ENCODE measurements at places on chromosomes 6 and 20.
A peak's percentile ranks its signal among the peaks of the same experiment; 100 is the strongest.

GRCh38 chr6:149852881-149853280, 11.3 kb downstream of the LRP11 start:
- DNase-seq = no peak

DNA sequence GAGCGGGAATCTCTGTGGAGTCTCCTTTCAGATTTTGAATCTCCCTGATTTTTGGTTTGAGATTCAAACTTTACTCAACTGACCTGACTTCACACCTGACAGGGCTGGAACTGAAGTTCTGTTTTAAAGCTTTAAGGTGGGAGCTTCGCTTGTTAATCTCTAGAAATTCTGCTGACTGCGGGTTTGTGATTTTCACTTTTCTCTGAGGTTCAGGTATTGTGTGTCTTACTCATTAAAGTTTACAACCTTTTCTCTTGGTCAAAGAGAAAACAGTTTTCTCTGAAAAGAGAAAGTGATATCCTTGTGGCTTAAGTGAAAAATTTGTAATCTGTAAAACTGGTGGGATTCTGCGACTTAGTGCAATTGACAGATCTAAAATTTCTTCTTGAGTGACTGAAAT, 20.7 kb upstream of the IGF2R start:
- DNase-seq = no peak

DNA sequence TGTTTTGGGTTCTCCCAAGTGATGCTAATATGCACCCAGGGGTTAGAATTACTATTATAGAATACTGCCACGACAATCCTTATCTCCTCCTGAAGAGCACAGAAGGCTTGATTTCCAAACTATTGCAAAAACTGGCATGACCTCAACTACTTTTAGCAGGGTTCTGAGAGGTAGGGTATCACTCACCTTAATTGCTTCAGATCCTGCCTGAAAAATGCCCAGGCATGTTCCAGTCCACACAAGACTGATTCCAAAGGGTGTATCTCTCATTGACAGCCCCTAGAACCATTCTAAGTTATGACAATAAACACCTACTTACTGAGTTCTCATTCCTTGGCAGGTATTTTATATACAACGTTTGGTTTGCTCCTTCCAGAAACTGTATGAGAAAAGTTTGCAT, 5.0 kb upstream of the DSE start:
- DNase-seq = no peak

DNA sequence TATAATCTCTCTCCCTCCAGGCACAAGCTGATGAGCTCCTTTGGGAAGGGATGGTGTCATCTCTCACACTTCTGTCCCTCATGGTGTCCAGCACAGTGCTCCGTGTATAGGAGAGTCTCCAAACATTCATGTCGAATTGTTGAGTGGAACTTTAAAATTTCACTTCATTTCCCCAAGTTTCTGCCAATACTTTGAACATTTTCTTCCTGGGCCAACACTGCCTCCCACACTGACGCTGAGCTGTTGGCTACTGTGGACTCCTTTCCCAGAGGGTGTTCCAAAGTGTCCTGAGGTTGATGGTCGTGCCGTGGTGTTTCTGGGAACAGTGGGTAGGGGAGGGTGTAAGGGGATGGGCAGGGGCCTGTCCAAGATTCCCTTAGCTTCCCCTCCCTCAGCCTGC, 122.7 kb downstream of the TIAM2 start:
- no peak for DNase-seq

GRCh38 chr6:62523630-62524029, 237.6 kb upstream of the KHDRBS2 start:
- no peak for DNase-seq

DNA sequence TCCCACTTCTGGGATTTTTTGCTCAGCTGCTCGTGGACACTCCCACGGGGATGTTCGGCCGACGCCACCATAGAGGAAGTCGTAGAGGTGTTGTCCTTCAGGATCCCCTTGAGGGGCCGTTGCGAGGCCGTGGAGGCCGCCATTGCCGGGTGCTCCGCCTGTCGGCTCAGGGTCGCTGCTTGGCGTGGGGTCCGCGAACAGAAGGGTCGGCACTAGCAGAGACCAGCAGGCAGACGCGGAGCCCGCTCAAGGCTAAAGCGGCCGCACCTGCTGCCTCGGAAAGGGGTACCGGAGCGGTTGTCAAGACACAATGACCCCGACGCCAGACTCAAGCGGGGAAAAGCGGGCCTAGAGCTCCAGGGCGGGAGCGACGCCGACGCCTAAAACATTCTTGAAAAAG, 25.7 kb downstream of the PSMB9 start:
- no peak for DNase-seq

DNA sequence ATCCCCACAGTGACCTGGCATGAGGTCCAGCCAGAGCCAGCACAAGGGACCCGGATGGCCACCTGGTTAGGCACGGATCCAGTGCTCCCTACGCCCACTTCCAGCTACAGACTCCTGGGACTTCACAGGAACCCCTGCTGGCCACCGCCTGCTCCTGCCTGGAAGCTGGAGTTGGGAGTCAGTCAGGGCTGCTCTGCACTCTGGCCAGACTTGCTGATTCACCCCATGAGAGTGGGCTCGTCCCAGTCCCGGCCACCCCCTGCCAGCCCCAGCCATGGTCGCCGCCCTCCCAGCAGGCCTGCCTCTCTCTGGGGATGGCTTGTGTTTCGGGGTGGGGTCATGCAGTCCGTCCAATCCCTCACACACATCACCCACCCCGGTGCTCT, 125.8 kb downstream of the DLL1 start:
- DNase-seq = no peak

- DNase-seq = no peak
Observed at GRCh38 chr20:4076033-4076432, 60.7 kb upstream of the RNF24 start.

- DNase-seq = peak; percentile 84
Observed at GRCh38 chr6:106519460-106520394, 109.6 kb downstream of the RTN4IP1 start.

DNA sequence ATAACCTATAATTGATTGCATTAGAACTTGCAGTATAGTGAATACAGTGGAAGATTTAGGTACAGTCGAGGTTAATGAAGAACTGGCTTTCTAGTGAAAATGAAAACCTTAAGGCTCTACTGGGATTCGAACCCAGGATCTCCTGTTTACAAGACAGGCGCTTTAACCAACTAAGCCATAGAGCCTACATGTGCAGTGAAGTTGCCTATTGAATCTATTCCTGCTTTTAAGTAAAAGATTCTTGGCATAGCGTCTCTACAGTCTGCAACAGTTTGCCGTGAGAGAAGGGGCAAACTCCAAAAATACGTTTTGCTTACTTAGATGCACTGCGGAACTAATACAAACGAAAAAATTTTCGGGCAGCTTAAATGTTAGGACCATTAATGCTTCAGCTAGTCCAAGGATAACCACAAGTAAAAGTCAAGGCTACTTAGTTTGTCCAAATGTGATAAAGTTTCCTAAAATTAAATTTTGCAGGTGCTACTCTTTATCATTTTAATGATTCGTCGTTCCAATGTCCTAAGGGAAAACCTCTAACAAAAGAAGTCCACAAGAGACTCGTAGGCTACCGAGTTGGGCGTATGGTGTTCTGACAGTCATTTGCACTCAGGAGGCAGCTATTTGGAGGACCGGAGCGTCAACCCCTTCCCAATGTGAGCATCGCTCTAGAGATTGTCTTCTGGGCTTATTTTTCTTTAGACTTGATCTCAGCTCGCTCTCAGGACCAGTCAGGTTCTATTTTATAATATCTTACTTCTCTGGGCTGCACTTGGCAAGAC, 31.3 kb upstream of the ZSCAN23 start:
- peak; percentile 90 for DNase-seq

GRCh38 chr6:11758878-11759277, 19.7 kb downstream of the ADTRP start:
- no peak for DNase-seq

- DNase-seq = no peak
Observed at GRCh38 chr6:147262946-147263345, 58.7 kb downstream of the STXBP5 start.

DNA sequence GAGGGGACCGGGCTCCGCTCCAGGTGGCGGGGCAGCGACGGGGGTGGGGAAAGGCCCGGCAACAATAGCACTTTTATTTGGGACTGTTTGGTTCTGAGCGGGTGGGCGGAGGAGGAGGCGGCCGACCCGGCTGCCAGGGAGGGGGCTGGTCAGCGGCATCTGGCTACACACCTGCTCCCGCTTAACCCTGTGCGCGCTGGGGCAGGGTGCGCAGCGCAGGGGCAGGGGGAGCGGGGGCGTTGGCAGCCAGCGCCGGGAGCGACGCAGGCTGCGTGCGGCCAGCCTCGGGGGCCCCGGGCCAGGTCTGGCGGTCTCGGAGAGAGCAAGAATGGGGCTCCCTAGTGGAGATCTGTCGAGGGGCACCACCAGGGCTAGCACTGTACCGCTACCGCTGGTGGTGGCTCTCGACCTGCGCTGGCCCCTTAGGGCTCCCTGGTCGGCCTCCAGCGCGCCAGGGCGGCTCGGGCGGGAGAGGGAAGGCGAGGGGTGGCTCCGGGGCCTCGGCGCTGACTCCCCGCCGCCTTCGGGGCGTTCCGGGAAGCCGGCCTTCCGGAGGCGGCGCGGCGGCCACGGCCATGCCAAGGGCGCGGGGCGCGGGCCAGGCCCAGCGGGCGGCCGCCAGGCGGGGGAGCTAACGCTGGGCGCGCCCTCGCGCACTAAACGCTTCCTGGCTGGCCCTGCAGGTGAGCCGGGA, 92.4 kb downstream of the NCR2 start:
- DNase-seq = peak; percentile 44

DNA sequence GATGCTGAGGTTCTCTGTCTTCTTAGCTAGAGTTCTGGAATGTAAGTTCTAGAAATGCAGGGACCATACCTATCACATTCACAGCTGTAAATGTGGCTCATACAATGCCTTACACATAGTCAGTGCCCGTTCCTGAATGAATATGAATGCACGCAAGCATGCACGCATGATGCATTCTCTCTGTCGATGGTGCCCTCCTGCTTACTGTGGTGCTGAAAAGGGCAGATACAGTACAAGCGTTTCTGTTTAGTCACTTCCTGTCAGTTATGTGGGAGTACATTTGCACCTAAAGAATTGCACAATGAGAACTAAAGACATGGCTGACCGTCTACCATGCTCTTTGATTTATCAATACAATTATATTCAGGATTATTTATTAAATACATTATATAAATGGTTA, 152.2 kb upstream of the SOX4 start:
- DNase-seq = no peak

DNA sequence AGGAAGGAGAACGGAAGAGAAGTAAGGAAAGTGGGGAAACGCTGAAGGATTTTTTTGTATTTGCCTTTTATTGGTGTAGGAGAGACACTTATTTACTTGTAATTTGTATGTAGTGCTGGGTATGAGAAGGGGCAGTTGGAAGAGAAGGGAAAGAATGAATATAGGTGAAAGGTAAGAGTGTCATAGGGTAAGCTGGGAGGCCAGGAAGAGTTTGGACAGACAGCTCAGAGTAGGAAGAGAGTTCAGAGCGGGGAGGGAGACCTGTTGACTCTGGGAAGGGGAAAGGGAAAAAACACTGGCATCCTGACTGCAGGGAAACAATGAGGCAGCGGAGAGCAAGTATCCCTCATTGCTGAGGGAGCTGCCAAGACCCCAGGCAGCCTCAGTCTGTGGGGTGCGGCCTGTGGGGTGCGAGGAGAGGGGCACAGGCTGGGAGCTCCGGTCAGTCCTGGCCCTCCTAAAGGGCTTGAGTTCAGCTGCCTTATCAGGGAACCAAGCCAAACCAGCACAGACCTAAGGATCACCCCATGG, 3.1 kb downstream of the TRAF3IP2 start:
- no peak for DNase-seq

DNA sequence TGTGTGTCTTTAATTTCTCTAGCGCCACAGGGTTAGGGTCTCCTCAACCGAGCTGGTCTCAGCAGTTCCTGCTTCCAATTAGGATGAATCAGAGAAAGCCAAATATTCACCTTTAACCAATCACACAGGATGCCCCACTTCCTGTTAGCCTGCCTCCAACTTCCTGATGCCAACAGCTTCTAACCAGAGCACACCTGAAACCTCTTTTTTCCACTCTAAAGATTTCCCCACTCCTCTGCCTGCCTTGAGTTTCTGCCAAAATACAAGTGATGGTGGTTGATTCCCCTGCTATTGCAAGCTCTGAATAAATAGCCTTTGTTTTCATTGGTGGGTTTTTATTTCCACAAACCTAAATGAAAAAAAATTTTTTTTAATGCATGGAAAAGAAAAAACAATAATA, 144.7 kb upstream of the UST start:
- DNase-seq = no peak

- DNase-seq = peak; percentile 43
Observed at GRCh38 chr6:20438462-20439070, 36.9 kb downstream of the E2F3 start.

- no peak for DNase-seq
Observed at GRCh38 chr6:130204322-130204721, 18.4 kb downstream of the SAMD3 start.

- peak; percentile 89 for DNase-seq
Observed at GRCh38 chr6:17418281-17419188, 25.1 kb downstream of the CAP2 start.

DNA sequence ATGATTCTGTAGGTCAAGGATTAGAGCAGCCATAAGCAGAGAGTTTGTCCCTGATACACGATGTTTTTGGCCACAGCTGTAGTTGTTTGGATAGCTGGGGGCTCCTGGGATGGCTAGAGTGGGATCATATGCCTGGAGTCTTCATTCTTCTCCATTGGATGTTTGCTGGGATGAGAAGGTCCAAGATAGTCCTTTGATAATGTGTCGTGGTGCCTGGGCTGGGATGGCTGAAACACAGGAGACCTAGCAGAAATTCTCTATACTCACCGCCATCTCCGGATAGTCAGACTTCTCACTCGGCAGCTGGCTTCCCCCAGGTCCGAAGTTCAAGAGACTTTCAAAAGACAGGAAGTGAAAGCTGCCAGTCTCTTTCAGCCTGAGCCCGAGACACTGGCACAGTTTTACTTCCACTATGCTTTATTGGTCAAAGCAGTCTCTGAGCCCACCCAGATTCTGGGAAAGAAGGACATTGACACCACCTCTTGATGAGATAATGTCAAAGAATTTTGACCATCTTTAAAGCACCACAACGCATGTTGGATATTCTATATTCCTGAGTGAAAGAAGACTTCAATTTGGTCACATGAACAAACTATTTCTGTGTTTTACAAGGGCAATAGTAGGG, 16.0 kb downstream of the MARCKS start:
- no peak for DNase-seq

DNA sequence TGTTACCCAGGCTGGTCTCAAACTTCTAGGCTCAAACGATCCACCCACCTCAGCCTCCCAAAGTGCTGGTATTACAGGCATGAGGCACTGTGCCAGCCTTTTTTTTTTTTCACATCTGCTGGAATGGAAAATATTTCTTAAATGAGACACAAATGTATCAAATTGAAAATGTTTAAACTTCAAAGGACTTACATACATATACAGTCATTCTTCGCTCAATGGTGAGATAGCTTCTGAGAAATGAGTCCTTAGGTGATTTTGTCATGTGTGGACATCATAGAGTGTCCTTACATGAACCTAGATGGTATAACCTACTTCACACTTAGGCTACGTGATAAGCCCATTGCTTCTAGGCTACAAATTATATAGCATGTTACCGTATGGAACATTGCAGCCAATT, 43.1 kb downstream of the MICA start:
- peak; percentile 46 for DNase-seq

GRCh38 chr20:45538209-45538799, 978 bp downstream of the WFDC6 start:
- peak; percentile 1 for DNase-seq

All from adipocyte (in vitro differentiated cells).